Endothelial cell of umbilical vein (primary cell): ENCODE measurements at places on chromosomes 3 and 15.
A peak's percentile ranks its signal among the peaks of the same experiment; 100 is the strongest.

GRCh38 chr3:133448478-133449122, 48.7 kb downstream of the BFSP2 start:
- no peak for DNase-seq

DNA sequence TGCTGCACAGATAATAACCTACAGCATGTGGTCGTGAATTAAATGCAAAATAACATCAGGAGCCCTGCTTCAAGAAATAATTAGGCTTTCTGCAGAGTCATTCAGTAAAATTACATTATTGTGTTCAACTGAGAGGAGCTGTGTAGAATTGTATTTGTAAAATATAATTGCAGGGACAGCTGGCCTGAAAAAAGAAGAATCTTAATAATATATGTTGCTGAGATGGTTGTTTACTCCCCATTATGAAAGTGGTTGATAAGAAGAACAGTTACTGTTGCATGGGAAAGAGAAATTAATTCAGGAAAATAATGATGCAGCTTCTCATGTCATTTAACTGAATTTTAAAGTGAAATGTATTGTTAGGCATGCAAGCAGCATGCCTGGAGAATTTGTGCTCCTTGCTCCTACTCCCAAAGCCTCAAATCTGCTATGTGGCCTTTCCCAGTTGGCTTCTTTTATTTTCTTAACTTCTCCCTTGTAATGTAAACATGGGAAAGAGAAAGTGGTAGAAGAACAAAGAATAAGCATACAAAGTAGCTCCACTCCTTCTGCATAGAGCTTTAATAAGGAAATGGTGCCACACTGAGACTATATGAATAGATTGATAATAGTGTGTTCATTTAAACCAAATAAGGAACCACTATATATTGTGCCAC, 100.1 kb downstream of the VGLL3 start:
- DNase-seq: no peak

DNA sequence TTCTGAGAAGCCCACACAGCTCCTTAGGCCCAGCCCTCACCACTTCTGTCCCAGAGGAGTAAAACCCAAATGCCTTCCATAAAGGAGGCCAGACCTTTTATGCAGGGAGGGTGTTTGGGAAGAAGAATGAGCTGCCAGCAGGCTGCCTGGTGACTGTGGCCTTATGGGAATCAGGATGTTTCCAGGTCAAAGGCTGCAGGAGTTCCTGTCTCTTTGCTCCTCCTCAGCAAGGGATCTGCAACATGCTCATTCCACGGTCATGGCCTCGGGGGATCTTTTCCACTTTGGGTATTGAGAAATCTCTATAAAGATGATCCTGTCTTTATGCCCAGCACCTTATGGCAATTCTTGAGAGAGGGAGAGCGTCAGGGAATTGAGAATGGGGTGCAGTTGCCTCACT, 25.2 kb upstream of the MAGEF1 start:
- no peak for DNase-seq

DNA sequence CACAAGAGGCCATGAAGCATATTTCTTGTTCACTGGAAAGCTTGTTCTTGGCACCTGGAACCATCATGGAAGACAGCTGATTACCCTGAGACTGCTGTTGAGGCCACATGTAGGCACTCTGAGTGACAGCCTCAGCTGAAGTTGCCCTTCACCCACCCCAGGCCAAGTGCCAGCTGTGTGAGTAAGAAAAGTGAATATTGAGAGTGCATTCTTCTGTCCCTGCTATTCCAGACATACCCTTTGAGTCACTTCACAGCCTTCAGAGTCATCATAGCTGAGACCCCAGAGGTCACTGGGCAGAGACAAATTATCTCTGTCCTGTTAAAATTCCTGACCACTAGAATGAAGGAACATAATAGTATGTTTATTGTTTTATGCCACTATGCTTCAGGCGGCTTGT, 79.6 kb downstream of the NFKBIZ start:
- peak; percentile 30 for DNase-seq

- DNase-seq: peak; percentile 60
Observed at GRCh38 chr15:70853318-70853972, 512 bp downstream of the LARP6 start.

DNA sequence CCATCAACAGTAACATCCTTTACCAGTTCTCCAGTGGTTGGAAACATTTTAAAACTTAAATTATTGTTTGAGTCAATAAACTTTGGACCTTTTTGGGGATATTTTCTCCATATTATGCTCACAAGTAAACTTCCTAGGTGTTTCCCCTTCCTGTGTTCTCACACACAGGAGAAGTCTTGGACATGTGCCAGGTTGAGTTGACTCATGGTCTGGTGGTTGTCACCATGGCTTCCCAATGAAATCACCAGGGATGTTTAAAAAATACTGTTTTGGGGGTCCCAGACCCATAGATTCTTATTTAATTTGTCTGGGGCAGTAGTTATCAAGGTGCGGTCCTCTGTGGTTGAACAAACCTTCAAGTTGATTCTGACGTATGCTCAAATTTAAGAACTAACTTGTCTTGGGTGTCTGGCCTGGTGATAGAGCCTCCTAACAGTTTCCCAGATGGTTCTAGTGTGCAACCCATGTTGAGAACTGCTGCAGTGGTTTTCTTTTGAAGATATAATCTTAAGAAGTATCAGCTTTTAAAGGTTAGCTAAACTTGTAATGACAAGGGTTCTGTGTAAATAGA, 291.8 kb downstream of the EDEM1 start:
- no peak for DNase-seq

DNA sequence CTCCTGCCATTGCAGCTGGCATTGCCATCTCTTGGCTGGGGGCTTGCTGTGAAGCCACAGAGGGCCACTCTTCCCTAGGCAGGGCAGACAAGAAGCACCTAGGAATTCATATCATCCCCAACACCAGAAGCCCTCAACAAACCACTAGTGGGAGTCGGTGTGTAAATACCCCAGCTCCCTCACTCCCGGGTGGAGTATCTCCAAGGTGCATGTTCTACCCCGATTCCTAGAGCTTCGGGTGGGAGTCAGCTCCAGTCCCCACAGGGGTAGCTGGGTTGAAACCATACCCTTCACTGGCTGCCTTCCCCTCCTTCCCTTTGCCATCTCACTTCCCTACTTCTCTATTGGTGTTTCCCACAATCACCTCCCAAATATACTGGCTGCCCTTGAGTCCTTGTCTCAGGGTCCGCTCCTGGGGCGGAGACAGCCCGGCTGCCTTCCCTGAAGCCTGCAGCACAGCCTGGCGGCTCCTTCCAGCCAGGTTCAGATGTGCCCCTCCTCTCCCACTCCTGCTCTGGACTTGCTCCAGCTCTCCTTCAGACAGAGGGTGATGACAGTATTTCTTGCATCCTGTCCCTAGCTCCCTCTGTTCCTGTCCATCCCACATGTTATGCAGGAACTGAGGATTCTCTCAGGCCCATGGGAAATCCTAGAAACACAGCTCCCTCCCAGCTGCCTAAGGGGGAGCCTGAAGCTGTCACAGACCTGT, 33.3 kb downstream of the FAM3D start:
- DNase-seq: no peak

- no peak for DNase-seq
Observed at GRCh38 chr3:128317101-128317697, 149.5 kb downstream of the DNAJB8 start.

DNA sequence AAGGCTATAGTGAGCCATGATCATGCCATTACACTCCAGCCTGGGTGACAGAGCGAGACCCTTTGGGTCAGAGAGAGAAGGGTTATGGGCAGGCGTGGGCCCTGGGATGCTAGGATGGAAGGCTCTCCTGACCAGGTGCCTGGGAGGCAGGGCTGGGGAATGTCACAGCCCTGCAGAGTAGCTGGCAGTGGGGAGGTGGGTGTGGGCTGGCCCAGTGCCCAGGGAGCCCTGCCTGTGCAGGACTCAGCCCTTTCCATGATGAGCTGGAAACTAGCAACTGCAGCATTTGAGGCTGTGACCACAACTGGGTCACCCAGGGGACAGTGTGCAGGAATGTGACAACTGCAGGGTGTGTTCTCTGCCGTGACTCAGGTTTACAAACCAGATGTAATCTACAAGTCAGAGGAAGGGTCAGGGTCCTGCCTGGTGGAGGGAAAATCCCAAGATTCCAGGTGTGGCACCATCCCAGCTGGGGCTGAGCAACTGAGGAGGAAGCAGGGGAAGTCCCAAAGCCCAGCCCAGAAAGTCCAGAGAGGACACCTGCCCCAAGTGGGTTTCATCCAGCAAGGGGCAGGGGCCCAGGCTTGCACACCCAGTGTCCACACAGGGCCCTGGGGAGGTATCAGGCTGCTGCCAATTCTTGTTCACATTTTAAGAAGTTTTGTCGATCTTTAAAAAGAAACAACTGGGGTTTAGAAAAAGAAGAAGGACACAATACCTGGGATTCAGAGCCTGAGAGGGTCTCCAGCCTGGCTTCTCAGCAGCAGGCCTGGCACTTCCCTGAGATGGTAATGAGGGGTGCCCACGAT, 45.5 kb downstream of the SLC28A1 start:
- no peak for DNase-seq

DNA sequence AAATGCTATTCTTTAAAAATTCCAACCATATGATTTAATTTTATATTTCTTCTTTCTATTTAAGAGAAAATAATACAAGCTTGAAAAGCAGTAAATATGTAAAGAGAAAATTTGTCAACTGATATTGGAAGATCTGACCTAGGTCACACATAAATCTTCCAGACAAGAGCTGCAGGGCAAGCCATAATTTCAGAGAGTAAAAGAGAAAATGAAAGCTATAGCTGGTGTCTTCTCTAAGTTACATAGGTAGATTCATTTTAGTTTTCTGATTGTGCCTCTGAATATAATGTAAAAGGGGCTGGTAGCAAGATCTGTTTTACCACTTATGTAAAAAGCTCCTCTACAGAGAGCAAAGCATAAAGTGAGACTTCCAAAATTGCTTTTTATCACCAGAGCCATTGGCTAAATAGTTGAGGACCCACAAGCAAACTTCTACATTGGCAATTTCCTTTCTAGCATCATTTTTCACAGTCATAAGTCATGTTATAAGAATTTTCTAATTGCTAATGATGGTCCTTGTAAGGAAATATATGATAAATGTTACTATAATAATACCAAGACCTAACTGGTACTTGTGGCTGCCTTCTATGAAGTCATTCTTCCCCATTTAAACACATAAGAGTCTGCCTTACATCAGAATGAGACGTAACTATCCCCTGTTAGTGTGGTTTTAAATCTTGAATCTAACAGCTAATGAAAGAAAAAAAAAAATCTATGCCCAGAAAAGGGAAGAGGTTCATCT, 80.8 kb upstream of the SKOR1 start:
- DNase-seq: no peak
